Nephron progenitor cell (in vitro differentiated cells): ENCODE measurements at places on chromosomes 16 and 17.
A peak's percentile ranks its signal among the peaks of the same experiment; 100 is the strongest.

GRCh38 chr16:74717367-74717766 is 16.7 kb upstream of the MLKL start:
- no peaks in the 10 kb centered on the region for H3K4me1 ChIP-seq
- H3K27ac ChIP-seq: no peak overlapping the region
- H3K36me3 ChIP-seq: no peaks in the 10 kb centered on the region
- no peak for DNase-seq
- no peak overlapping the region for H3K4me3 ChIP-seq

DNA sequence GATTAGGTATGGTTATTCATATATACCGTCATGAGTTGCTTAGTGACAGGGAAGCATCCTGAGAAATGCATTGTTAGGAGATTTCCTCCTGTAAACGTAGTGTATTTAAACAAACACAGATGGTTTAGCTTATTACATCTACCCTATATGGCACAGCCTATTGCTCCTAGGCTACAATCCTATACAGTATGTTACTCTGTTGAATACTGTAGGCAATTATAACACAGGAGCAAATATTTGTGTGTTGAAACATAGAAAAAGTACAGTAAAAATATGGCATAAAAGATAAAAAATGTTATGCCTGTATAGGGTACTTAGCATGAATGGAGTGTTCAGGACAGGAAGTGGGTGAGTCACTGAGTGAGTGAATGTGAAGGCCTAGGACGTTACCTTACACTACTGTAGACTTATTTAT is 157.7 kb downstream of the CDH11 start:
- no peaks in the 10 kb centered on the region for H3K27me3 ChIP-seq
- H3K36me3 ChIP-seq: peaks cover 67% of the 10 kb centered on the region
- no peak overlapping the region for H3K27ac ChIP-seq
- no peak overlapping the region for H3K4me3 ChIP-seq
- peaks cover 14% of the 10 kb centered on the region for H3K4me1 ChIP-seq

DNA sequence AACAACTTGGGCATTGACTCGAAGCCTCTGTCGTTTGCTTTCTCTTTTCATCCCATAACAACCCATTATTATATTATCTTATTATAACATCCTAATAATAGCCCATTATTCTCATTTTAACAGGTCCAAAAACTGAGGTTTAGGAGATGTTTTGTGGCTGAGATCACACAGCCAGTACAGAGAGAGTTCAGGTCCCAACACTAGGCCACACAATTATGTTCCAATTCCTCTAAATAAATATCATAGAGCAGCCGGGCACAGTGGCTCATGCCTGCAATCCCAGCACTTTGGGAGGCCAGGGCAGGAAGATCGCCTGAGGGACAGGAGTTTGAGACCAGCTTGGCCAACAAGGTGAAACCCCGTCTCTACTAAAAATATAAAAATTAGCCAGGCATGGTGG is 40.3 kb upstream of the KIFC3 start:
- H3K4me3 ChIP-seq: no peak overlapping the region
- no peak overlapping the region for H3K27ac ChIP-seq
- H3K36me3 ChIP-seq: no peaks in the 10 kb centered on the region
- DNase-seq: no peak

GRCh38 chr16:81779536-81780320 is 637 bp downstream of the PLCG2 start:
- H3K27ac ChIP-seq: no peak overlapping the region
- peaks cover 74% of the 10 kb centered on the region for H3K27me3 ChIP-seq
- peak overlapping the region; percentile 90 for H3K4me3 ChIP-seq
- DNase-seq: peak; percentile 55

DNA sequence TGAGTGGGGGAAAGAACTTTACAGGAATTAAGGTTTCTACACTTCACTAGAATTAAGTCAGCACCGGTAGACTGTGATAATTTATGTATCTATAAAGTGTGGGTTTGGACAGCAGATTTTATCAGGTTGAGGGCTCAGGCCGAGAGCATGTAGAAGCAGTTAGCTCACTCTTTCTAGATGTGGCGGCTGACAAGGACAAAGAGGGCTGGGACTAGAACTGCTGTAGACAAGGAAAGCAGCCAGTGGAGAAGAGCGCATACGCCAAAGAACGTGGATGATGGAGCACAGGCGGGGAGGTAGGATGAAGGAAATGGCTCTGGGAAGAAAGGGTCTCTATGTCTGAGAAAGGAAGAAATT is 504 bp upstream of the GOSR1 start:
- peak overlapping the region; percentile 98 for H3K4me3 ChIP-seq
- H3K4me1 ChIP-seq: peaks cover 20% of the 10 kb centered on the region

GRCh38 chr16:58196898-58197313 is 1.0 kb downstream of the CSNK2A2 start:
- H3K4me1 ChIP-seq: peaks cover 26% of the 10 kb centered on the region
- peaks cover 33% of the 10 kb centered on the region for H3K27me3 ChIP-seq
- peaks cover 40% of the 10 kb centered on the region for H3K36me3 ChIP-seq
- H3K27ac ChIP-seq: no peak overlapping the region

- no peak for DNase-seq
- H3K4me1 ChIP-seq: peaks cover 27% of the 10 kb centered on the region
- no peaks in the 10 kb centered on the region for H3K36me3 ChIP-seq
- no peak overlapping the region for H3K4me3 ChIP-seq
- H3K27me3 ChIP-seq: peaks cover 4% of the 10 kb centered on the region
Measured at GRCh38 chr17:75574404-75575036, 13.1 kb upstream of the MYO15B start.

- peaks cover 9% of the 10 kb centered on the region for H3K36me3 ChIP-seq
- H3K4me3 ChIP-seq: no peak overlapping the region
- DNase-seq: no peak
- peaks cover 2% of the 10 kb centered on the region for H3K27me3 ChIP-seq
- H3K27ac ChIP-seq: no peak overlapping the region
- peaks cover 23% of the 10 kb centered on the region for H3K4me1 ChIP-seq
Measured at GRCh38 chr16:734981-735881, 5.6 kb downstream of the CIAO3 start.

DNA sequence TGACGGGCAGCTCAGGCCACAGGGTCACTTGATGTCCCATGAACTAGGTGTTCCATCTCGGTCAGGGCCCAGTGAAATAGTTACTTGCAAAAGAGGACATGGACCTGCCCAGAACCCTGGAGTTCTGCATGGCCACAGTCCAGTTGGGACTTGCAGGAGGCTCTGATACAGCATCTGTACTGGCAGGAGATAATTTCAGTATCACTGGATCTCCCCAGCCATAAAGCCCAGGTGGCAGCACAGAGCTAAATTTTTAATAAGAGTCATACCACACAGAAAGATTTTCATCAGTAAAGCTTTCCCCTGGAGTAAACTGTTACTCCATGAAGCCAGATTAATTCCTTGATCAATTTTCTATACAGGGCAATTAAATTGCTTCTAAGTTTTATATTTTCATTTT is 18.0 kb upstream of the SLC16A5 start:
- no peak overlapping the region for H3K4me3 ChIP-seq
- H3K36me3 ChIP-seq: peaks cover 5% of the 10 kb centered on the region
- no peak overlapping the region for H3K27ac ChIP-seq
- no peaks in the 10 kb centered on the region for H3K27me3 ChIP-seq
- peaks cover 17% of the 10 kb centered on the region for H3K4me1 ChIP-seq

GRCh38 chr17:37828651-37829124 is 83.8 kb upstream of the HNF1B start:
- H3K4me3 ChIP-seq: no peak overlapping the region
- peaks cover 10% of the 10 kb centered on the region for H3K27me3 ChIP-seq
- no peak overlapping the region for H3K27ac ChIP-seq
- no peak for DNase-seq
- no peaks in the 10 kb centered on the region for H3K36me3 ChIP-seq
- peaks cover 56% of the 10 kb centered on the region for H3K4me1 ChIP-seq
